Activated T-cell treated with anti-CD3 and anti-CD28 coated beads, Interleukin-2, amount 50 U/mL, for 48 hours (primary cell): ENCODE measurements at places on chromosomes 16 and 17.
A peak's percentile ranks its signal among the peaks of the same experiment; 100 is the strongest.

GRCh38 chr17:41480136-41480535, 815 bp downstream of the KRT35 start:
- no peak for DNase-seq

DNA sequence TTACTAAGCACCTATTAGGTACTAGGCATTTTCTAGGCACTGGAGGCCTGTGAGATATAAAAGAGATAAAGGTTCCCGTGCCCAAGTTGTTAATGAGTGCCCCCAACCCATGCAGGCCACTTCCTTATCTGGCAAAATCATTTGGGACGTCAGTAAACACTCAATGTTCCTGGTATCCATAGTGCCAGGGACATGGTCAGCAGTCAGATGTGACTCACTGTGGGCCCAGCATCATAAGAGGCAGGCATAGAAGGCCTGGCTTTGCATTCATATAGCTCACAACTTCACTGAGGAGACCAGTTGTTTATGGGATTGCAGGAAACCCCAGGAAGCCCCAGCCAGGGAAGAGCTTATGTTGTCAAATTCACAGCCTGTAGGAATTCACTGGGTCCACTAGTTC, 81.1 kb downstream of the MRC2 start:
- no peak for DNase-seq

GRCh38 chr16:58937661-58938060, 203.5 kb upstream of the GOT2 start:
- no peak for DNase-seq

DNA sequence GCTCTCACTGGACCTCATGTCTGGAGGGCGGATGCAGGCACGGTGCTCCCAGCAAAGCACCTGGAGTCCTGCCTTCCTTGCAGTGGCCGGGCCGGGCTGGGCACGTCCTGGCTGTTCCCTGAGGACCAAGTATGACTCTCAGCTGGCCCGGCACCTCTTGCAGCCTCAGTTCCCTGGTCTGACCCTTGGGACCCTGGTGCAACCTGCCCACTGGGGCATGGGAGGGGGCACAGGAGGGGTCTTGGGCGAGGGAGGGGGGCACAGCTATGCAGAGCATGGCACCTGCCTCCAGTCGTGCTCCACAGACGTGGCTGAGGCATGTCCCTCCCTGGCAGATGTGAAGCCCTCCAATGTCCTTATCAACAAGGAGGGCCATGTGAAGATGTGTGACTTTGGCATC, 19.6 kb downstream of the MAP2K3 start:
- DNase-seq, result no peak

DNA sequence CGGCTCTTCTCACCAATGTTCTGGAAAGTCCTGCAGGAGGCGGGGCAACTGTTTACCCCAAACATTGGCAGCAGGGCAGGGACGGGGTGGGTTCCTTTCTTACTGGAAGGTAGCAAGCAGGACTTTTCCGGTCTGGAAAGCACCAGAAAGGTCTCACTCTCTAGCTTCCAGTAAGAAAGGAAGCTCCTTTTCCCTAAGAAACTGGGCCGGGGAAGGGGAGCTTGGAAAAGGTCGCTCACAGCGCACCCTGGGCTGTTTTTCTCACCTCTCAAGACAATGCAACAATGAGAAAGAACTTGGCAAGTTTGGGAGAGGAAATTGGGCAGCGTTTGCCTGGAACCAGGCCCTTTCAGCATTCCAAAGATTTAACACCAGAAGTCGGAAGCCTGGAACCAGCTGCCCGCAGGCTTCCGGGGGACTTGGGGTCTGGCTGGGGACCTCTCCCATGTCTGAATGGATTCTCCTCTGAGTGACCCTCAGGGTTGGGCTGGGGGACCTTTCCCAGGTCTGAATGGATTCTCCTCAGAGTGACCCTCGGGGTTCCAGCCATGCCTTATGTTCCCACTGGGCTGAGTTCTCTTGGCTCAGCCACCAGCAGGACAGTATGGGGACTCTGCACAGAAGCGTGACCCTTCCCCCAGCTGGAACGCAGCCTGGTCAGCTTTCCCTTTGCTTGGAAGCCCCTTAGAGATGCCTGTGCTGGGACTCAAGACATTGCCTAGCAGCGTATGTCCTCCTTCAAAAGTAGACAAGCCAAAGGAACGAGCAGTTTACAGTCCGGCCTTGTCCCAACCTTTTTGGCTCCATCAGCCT, 166.5 kb upstream of the PLCG2 start:
- DNase-seq, result no peak

GRCh38 chr17:76843703-76844484, 24.3 kb upstream of the MGAT5B start:
- no peak for DNase-seq

GRCh38 chr17:31859487-31860008, 504 bp upstream of the COPRS start:
- no peak for DNase-seq

GRCh38 chr17:49913226-49914095, 55.5 kb upstream of the DLX4 start:
- no peak for DNase-seq

GRCh38 chr16:66873685-66874055, 6.6 kb upstream of the PDP2 start:
- DNase-seq, result no peak

DNA sequence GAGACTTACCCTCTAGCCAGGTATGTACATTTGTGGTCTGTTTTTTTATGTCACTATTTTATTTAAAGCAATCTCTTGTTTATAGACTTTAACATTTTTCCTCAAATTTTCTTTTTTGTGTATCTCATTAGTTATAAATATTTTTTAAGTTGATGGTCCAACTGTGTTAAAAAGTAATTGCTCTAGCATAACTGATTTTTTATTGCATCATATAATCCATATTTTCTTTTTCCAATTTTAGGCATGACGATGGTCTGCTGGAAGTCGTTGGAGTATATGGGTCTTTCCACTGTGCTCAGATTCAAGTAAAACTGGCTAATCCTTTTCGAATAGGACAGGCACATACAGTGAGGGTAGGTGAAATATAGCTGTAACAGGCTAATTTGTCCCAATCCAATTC, 27.9 kb downstream of the DGKE start:
- DNase-seq, result no peak

GRCh38 chr17:41111151-41111885, 6.1 kb downstream of the KRTAP4-9 start:
- no peak for DNase-seq

GRCh38 chr17:78313735-78314648, 45.9 kb downstream of the SOCS3 start:
- DNase-seq, result peak; percentile 81

- DNase-seq, result no peak
Observed at GRCh38 chr17:10036511-10037061, 131.5 kb upstream of the RCVRN start.

DNA sequence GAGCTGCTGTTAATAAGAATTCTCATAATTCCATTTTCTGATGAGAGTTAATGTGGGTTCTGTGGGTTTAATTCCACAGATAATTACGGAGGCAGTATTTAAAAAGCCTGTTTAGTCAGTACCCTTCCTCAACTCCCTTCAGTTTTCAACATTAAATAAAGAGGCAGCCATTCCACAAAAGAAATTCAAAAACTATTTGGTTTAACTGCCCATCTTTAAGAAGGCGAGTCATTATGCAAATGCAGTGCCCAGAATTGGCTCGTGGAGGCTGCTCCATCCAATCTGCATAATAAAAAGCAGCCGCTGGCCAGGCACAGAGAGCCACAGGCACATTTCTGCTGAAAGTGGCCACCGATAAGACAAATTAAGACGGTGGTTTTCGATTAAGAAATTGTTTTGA, 194.4 kb upstream of the TOX3 start:
- no peak for DNase-seq

DNA sequence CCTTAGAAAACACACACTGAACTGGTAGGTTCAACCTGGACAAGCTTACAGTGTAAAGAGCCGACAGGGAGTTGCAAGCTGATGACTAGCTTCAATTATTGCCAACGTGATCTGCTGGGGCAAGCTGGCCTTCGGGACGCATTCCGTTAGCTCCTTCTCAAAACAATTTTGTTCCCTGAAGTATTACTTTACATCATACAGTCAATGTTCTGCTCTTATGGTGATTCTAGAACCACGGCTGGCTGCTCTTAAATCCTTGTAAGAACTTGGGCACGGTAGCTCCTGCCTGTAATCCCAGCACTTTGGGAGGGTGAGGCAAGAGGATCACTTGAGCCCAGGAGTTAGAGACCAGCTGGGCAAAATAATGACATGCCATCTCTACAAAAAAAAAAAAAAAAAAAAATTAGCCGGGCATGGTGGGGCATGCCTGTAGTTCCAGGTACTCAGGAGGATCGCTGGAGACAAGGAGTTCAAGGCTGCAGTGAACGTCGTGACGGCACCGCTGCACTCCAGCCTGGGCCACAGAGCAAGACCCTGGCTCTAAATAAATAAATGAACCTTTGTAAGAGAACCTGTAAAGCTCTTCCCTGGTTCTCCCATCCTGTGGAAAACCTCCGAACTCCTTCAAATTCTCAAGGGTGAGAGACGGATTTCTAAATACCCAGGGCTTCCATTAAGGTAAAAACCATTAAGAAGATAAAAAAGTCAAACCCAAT, 2.0 kb downstream of the CDIP1 start:
- DNase-seq, result no peak

DNA sequence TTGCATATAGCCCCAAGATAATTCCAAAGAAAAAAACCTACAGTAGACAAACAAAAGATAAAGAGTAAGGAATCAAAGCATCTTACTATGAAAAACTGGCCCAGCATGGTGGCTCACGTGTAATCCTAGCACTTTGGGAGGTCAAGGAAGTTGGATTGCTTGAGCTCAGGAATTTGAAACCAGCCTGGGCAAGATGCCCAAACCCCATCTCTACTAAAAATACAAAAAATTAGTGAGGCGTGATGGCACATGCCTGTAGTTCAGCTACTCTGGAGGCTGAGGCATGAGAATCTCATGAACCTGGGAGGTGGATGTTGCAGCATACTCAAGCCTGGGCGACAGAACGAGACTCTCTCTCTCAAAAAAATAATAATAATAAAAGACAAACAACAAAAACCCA, 764.7 kb upstream of the KIF2B start:
- no peak for DNase-seq

DNA sequence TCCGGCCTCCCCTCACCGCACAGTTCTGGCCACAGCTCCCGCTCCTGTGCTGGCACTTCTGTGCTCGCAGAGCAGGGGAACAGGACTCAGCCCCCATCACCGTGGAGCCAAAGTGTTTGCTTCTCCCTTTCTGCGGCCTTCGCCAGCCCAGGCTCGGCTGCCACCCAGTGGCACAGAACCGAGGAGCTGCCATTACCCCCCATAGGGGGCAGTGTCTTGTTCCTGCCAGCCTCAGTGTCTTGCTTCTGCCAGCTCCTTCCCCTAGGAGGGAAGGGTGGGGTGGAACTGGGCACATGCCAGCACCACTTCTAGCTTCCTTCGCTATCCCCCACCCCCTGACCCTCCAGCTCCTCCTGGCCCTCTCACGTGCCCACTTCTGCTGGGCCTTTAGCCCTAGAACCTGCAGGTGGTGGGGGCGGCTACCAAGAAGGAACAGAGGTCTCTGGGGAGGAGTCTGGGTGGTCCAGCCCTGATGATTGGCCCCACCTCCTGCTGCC, 645 bp upstream of the ELMO3 start:
- no peak for DNase-seq

DNA sequence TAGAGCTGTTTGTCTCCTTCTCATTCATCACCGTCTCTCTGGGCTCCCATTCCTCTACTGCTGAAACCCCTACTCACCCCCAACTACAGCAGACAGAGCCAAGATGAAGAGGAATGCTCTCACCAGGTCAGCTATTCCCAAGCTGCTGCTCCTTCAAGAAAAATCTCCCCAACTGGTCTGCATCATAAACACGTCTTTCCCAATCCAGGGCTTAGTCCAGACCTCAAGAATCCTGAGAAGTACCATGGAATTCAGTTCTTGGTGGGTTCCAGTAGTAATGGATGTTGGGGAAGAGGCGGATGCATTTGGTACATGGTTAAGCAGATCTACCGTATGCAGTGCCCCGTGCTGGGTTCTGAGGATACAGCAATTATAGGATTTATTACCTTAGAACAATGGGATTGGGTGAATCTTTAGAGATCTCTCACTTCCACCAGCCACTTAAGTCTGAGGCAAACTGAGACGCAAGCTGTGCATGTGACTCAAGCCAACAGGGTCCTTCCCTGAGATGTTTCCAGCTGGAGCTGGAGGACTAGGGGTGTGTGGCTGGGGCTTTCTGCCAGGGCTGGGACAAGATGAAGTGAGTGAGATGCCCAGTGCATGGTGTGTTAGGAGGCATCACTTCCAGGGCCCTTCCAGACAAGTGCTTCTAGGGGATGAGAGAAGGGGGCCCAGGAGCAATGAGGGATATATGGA, 232.7 kb upstream of the CDH5 start:
- DNase-seq, result no peak

GRCh38 chr16:10003486-10003885, 178.7 kb downstream of the GRIN2A start:
- DNase-seq, result no peak

DNA sequence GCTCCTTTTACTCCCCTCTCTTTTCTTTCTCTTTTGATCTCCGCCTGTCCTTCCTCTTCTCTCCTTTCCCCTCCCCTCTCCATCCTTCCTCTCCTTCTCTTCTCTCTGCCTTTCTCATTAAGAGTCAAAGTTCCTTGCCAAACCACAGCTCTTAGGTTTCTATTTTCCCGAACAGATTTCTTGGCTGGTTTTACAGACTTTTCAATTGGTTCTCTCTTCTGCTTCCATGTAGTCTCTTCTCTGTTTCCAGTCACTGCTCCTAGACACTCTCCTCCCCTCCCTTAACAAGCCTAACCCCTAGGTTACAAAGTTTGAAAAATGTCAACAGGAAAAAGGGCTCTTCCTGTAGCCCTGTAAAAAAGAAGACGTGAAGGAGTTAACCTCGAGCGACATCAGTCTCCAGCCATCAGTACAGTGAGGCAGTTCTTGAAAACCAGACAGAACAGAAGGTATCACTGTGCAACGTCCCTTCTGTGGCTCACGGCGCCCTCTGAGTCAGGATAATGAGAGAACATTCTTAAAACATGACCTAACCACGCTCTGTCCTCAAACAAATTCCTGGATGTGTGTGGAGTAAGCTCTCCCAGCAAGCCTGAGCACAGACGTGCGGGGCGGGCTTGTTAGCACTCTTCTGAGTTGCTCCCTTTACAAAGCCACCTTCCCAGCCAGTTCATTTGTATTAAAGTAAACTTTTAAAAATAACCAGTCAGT, 11.6 kb upstream of the MARCHF10 start:
- no peak for DNase-seq

DNA sequence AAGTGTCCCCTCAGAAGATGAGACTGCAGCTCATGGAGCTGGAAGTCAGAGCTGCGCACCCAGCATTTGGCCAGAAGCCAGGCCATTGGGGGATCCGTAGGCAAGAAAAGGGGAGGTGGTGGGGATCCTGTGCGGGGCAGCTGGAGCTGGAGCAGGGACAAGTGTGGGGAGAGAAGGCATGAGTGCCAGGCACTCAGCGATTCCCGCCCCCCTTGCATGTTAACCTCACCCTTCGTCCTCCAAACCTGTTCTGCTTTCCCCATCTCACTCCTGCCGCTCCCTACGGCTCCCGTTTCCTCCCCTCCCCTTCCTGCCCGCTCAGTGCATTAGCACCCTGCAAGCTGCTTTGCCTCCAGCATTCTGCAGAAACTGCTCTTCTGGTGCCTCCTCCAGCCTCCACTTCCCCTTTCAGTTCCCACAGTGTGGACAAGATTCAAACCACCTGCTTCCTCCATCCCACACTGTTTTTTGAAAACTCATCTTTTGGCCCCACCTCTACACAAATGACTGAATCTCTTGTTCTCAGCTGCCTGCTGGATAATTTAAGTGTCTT, 5.6 kb downstream of the ALOX15 start:
- peak; percentile 28 for DNase-seq
